ENCODE measurements at places on chromosomes 12 and 14.
A peak's percentile ranks its signal among the peaks of the same experiment; 100 is the strongest.

DNA sequence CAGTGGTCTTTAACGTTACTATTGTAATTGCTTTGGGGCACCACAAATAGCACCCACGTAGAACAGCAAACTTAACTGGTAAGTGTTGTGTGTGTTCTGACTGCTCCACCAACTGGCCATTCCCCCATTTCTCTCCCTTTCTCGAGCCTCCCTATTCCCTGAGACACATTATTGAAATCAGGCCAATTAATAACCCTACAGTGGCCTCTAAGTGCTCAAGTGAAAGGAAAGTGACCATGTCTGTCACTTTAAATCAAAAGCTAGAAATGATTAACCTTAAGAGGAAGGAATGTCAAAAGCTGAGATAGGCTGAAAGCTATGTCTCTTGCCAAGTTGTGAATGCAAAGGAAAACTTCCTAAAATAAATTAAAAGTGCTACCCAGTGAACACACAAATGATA lies 22.3 kb downstream of the PPP1R13B start:
- no peak for DNase-seq

GRCh38 chr14:26319139-26319864 lies 278.5 kb downstream of the NOVA1 start:
- DNase-seq: no peak

DNA sequence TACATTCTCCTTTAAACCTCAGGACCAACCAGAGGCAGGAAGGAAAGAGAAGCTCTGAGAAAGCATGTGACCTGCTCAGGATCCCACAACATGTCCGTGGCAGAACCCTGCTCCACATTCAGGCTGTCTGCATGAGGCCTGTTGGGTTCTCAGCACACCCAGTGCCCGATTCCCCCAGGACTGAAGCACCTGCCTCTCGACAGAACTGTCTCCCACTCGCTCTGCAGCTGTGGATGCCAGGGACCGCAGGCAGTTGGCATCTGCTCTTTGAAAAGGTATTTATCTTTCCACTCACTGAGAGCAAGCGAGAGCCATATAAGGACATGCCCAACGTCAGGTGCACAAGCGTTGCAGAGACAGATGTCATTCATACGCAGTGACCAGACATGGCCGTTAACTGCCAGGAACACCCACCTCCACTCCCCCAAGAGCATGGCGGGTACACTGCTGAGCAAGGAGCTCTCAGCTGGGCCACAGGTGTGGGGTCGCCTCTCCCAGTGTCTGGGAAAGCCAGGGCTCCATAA lies 18.9 kb downstream of the PITPNM2 start:
- no peak for DNase-seq

DNA sequence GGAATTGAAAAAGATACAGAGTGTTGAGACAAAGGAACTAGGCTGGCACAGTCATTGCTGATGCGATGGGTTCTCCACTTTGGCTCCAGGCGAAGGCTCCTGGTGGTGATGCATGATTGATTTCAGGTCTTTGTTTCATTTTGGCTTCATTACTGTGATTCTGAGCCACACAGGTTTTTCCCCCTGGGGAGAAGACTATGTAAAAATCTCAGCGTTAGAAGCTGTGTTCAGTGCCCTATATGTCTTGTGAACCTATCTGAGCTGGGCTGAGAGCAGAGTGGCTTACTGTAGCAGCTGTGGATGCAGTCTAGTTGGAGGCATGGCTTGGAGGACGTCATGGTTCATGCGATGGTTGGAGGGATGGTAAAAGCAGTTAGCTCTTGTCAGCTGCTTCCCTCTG lies 54.0 kb downstream of the GPATCH2L start:
- DNase-seq: no peak

GRCh38 chr14:49405291-49405690 lies 180.9 kb downstream of the RPS29 start:
- peak; percentile 34 for DNase-seq

DNA sequence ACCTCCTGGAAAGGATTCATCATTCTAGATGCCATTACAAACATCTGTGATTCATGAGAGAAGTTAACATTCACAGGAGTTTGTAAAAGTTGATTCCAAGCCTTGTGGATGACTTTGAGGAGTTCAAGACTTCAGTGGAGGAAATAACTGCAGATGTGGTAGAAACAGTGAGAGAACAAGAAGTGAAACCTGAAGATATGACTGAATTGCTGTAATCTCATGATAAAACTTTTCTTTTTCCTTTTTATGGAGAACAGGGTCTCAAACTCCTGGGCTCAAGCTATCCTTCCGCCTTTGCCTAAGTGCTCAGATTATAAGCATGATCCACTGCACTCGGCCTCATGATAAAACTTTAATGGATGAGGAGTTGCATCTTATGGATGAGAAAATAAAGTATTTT lies 64.5 kb upstream of the GTF2A1 start:
- DNase-seq: no peak

DNA sequence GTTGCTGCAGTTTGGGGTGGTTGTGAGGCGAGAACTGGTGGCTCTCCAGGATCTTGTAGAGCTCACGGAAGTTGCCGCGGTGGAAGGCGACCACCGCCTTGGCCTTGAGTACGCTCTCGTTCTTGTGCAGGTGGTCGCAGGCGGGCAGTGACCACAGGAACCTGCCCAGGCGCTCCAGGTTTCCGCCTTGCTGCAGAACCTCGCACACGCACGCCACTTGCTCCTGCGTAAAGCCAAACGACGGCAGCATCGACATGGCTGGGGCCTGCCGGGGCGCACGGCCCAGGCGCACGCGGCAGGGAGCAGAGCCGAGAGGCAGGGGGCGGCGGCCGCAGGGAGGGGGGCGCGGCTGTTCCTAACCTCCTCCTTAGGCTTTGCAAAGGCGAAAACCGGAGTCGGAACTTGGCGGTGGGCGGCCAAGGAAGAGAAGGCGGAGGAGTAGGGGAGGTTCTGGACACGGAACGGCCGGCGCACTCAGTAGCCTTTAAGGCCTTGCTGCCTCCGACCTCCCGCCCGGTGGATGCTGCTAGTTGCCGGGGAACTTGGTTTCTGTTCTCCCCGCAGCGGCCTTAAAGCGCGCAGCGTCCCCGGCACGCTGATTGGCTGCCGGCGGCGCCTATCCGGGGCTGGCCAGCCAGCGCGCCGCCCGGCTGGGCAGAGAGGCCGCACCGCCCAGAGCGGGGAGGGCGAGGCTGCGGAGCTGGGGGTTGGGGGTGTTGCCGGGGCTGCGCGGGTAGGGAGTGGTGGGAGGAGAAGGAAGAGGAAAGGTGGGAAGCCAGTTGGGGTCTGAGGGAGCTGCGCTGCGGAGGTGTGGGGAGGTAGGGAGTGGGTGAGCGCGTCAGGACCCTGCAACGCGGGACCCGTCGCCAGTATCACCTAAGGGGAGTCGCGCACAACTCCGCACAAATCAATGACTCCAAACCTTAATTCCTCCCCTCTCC lies at the start of gene SIX1:
SIX1 (minus strand) TSS at position 544 of the 941 bp plus-strand sequence; CDS start at position 256, 288 bp downstream.
- DNase-seq: peak; percentile 94

DNA sequence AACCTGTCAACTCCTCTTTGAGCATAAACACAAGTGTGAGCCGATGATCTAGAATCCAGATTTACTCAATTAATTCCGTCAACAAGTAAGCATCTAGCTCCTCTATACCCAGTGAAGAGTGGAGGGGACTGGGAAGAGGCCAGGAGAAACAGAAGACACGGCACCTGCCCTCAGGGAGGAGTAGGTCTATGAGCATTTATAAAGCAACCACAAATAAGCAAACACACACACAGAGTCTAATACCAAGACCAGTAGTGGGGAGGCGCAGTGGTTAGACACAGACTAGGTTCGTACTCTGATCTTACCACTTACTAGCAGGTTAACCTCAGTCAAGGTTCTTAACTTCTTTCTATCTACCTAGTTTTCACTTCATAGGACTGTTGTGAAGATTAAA lies 5.9 kb upstream of the FOXN3 start:
- no peak for DNase-seq

DNA sequence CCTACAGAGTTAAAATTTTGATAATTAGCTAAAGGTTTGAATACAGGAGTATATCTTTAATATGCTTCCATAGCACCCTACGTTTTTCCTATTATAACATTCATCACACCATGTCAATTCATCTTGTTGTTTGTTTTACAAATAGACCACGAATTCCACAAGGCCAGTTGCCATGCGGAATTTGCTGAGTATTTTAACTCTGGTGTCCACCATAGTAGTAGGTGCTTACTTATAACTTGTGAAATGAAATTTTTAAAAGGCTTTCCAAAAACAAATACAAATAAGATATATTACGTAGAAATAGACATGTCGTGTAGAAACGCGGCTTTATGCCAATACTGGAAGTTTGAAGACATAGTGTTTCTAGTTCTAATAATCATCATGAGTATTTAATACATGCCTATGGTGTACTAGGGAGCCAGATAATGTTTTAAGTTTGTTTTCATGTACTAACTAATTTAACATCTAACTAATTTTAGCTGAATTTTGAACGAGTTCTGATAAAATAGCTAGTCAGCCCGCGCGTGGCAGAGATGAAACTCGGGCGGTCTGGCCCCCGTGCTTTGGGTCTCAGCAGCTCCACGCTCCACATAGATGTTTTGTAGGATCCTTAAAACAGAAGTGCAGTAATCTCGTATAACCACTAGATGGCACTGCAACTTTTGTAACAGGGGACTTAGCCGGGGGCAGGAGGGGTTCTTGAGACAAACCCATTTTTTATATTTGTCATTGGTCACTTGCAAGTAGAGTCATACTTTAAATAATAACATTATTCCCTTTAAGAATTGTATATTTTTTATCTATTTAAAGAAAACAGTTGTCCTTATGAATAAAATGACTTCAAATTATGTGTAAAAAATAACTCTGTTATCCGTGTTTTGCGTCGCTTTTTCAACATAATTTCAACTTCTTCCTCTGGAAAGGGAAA lies 10.2 kb downstream of the CD69 start:
- peak; percentile 62 for DNase-seq

GRCh38 chr14:22007784-22008412 lies 334.3 kb upstream of the OR4E1 start:
- no peak for DNase-seq

- DNase-seq: no peak
Observed at GRCh38 chr14:54278665-54279295, 118.0 kb upstream of the CDKN3 start.

DNA sequence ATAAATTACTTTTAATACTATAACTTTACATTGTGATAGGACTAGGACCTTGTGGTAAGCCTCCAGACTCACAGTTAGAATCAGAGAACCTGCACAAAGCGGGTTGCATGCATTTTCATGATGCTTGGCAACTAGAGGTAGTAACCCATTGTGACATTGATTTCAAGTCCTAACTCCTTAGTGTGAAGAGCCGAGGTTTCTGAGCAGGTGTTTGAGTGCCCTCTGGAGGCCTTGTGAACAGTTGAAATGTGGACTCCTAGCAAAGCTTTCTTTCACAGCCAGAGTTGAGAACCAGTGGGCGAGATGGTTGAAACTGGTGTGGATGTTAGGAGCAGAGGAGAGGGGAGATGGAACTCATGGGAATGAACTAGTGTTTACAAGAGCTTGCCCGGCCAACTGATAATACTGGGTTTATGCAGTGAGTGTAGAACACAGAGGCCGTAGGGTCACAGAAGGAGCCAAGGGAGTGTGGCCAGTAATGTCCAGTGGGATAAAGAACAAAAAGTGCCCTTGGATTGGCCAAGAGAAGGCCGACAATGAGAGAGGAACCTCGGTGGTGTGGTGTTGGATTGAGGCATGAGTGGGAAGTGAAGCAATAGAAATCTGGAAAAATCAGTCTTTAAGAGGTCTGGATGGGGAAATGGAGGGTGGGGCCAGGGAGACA lies 10.9 kb downstream of the ZNF664 start:
- peak; percentile 78 for DNase-seq

- DNase-seq: no peak
Observed at GRCh38 chr12:118964988-118965387, 16.4 kb upstream of the SRRM4 start.

DNA sequence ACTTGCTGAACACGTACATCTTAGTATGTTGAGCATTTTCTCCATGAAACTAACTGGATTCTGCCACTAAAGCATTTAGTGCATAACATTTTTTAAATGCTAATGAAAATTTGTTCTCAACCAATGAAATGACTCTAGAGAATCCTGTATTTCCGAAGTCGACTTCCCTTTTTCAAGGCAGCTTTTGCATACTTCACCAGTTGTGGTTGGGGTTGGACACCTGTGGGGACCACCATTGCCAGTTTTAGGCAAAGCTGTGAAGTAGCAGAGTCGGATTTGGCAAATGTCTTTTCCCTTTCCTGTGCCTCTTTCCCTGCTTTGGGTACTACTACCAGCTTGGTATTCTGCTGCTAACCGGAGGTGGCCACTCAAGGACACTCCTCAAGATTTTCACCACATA lies 349.2 kb downstream of the BCAT1 start:
- DNase-seq: no peak

DNA sequence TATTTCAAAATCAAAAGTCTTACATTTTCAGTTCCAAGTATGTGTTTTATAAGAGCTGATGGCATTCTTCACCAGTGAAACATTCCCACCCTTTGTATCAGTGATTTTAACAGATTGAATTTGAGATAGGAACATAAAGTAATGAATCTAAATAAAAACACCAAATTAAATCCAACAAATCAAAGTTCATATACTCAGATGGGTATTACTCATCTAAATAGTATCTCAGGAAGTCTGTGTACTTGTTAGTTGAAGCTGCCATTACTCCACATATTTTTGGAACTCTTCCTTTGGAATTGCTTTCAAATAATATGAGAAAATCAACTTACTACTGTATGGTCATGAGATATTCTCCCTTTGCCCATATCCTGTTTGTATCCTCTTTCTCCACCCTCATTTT lies 89.1 kb downstream of the MIA2 start:
- DNase-seq: peak; percentile 70

- no peak for DNase-seq
Observed at GRCh38 chr12:34346372-34347034, 324.2 kb downstream of the ALG10 start.

DNA sequence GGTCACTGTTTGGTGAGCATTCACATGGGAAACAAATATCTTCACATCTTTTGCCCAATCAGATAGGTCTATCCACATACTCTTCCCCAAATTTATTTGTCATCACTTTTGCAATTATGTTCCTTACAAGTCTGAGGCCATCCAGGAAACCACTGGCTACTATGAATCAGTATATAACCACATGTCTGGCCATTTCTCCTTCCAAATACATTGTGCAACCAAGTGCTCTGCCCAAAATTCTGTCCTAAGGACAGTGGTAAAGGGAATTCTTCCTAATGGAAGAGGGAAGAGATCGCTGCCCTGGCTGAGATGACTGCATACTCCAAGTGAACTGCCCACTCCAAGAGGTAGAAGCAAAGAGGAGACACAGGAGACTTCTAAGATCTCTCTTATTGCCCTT lies 148.9 kb upstream of the MAX start:
- DNase-seq: peak; percentile 95

- no peak for DNase-seq
Observed at GRCh38 chr12:121778567-121779421, 14.7 kb downstream of the RHOF start.

DNA sequence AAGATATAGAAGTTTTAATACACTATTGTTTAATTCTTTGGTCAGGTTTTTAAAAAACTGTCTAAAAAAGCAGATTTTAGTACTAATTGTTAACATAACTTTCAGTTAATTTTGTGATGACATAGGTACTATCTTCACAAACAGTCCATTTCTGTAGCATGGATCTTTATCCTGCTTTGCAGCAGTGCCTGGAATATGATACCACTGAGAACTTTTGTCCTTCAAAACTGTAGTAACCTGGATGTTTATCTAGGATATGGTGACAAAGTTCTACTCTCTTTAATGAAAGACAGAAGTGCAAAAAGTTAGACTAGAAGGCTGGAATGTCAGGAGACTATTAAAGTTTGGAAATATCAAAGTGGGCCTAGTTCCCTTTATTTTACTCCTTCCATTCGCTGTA lies 159.9 kb downstream of the SYNE2 start:
- no peak for DNase-seq

GRCh38 chr14:33030386-33030785 lies 91.7 kb downstream of the NPAS3 start:
- DNase-seq: no peak
